ENCODE measurements at places on chromosomes 3 and 15. TPM values are rescaled to one million over a fixed set of nuclear protein-coding genes. Genes with fewer than 3 reads are reported as not detected.
A peak's percentile ranks its signal among the peaks of the same experiment; 100 is the strongest.

DNA sequence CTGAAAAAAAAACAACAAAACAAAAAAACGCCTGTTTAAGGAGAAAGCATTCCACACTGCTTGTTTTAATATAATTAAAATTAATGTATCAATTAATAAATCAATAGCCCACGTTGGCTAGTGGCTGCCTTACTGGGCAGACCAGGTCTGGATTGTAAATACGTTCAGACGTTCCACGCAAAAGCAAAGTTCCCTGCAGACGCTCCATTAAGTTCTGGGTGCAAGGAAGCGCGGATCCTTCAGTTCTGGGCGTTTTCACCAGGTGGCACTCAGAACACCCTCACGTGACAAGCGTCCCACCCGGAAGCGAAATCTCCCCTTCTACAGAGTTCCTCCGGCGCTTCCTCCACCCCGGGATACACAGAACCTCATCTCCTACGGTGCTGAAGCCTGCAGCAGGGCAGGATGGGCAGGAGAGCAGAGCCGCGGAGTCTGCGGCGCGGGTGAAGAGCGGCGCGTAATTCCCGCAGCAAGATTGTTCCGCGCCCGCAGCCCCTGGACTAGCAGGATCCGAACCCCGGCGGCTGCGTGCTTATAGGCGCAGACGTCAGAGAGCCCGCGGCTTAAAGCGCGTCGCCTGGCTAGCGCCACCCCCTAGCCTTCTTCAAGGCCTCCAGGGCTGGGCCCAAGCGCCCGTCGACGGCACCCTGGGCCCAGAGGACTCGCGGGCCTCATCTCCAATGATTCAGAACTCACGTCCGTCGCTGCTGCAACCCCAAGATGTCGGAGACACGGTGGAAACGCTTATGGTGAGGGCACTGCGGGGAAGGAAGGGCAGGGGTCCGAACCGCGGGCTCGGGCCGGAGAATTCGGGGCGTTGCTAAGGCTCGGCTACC, at the start of gene SLC25A38:
Gene SLC25A38, plus strand, starts transcription at position 326 of the 836 bp plus-strand sequence. Its CDS starts 355 bp downstream, at position 681.
- peaks cover 23% of the 10 kb centered on the region for H3K4me1 ChIP-seq
- peak within 1 kb of the TSS; percentile 84 for H3K4me3 ChIP-seq
- no peaks in the 10 kb centered on the region for H3K36me3 ChIP-seq
- DNase-seq = peak; percentile 85
- H3K27me3 ChIP-seq = no peaks in the 10 kb centered on the region

- H3K27ac ChIP-seq = no peak overlapping the region
- H3K4me3 ChIP-seq = no peak overlapping the region
- H3K27me3 ChIP-seq = no peaks in the 10 kb centered on the region
- H3K4me1 ChIP-seq = peaks cover 9% of the 10 kb centered on the region
- DNase-seq = no peak
Measured at GRCh38 chr3:128078322-128078721, 26.1 kb downstream of the SEC61A1 start.

GRCh38 chr15:35697549-35698299, 151.8 kb upstream of the DPH6 start:
- H3K27me3 ChIP-seq = no peaks in the 10 kb centered on the region
- H3K4me1 ChIP-seq = peaks cover 18% of the 10 kb centered on the region
- no peak for DNase-seq
- H3K4me3 ChIP-seq = no peak overlapping the region

CGGBP1 gene
- 46.2 TPM for total RNA-seq
